ENCODE measurements at places on chromosomes 7 and 10.

DNA sequence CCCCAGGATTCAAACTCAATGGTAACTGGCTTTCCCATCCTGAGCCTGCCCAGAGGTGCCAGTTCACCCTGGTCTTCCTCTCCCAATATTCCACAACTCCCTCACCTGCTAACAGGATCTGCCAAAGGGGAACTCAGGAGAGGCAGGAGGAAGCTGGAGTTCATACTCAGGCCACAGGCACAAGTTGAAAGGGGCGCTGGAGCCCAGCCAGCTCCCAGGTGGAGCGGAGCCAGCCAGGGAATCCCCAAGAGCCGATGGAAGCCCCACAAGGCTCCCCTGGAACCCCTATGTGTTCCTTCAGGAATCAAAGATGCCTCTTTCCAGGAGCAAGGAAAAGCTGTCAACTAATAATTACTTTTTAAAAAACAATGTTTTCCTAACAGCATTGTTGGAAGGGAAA is 63.5 kb downstream of the SH3PXD2A start:
- no peak for DNase-seq

- no peak for DNase-seq
Observed at GRCh38 chr10:72027498-72027897, 60.9 kb downstream of the SPOCK2 start.

GRCh38 chr10:69363666-69364065 is 53.1 kb downstream of the TACR2 start:
- no peak for DNase-seq

GRCh38 chr7:18040196-18040595 is 12.6 kb upstream of the PRPS1L1 start:
- no peak for DNase-seq

DNA sequence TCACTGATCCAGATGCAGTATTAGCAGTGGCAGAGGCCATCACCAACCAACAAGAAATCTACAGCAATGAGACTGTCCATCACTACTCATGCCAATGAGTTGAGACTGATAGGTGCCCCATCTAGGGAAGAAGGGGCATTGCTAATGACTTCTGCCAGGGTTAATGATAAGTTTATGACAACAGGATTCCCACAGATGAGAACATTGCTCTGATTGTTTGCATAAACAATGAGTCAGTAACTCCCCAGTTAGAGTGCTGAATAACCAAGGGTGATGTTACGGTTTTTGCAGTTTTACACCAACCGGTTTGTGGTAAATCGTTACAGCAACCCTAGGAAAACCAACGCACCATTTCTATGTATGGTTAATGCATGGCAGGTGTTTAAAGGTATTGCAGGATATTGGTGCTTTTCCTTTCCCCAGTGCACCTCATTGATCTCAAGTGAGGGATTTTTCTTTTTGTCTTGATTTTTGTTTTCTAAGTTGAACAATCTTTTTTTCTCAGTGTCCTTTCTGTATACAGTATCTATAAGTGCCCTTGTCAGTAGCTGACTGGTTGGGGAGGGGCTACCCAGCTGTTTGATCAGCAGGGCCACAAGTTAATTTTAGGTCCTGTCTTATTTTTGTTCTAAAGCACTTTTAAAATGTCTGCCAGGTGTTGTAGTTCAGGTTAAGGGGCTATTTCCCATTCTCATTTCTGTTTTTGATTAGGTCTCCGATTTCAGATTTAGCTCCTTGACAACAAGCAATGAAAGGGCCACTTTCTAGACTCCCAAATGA is 3.9 kb upstream of the CSGALNACT2 start:
- DNase-seq, result no peak

- no peak for DNase-seq
Observed at GRCh38 chr7:12103948-12104347, 107.1 kb upstream of the TMEM106B start.

GRCh38 chr10:30417301-30417700 is 16.7 kb upstream of the MAP3K8 start:
- DNase-seq, result no peak

GRCh38 chr7:136018104-136018503 is 40.9 kb upstream of the MTPN start:
- no peak for DNase-seq

DNA sequence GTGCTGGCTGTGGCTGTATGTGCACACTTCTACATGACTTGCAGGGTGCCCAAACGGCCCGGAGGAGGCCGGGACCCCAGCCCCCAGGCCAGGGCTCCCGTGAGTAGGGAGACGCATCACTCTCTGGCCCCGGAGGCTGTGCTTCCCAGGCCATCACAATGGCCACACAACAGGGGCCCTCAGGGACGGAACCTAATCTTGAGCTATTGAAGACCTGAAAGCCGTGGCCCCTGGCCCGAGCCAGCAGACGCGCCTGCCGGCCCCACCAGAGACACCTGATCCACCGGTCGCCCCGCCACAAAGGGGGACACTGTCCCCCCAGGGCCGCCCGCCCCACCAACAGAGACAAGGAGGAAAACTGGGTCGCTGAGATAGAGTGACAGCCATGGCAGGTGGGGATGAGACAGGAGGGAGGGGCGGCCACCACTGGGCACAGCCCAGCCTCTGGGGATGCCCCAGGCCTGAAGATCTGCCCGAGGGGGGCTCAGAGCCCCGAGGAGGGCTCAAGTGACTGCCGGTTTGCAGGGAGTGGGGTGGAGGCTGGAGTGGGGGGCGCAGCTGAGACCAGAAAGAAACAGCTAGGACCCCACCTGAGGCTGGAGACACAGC is 10.2 kb upstream of the LFNG start:
- no peak for DNase-seq

GRCh38 chr10:83769281-83769820 is 370.0 kb upstream of the GHITM start:
- DNase-seq, result no peak

DNA sequence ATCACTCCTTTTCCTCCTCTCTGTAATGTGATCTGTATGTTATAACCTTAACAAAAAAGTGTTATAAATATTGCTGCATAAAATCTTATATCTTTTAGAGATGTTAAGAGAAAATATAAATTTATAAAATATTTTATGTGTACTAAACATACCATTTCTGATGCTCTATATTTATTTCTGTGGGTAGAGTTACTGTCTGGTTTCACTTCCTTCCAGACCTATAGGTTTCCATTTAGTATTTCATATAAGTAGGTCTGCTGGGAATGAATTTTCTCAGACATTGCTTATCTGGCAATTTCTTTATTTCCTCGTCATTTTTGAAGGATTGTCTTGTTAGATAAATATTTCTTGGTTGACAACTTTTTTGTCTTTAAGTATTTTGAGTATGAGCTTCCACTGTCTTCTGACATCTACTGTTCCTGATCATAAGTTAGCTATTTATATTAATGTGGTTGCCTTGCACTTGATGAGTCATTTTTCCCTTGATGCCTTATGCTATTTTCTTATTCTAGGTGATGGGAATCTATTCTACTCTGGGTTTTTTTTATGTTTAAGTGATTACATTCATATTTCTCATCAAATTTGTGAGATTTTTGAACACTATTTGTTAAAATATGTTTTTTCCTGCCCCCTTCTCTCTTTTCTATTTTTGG is 11.2 kb upstream of the THSD7A start:
- DNase-seq, result no peak

- no peak for DNase-seq
Observed at GRCh38 chr10:93206652-93207051, 133.0 kb downstream of the CYP26A1 start.

DNA sequence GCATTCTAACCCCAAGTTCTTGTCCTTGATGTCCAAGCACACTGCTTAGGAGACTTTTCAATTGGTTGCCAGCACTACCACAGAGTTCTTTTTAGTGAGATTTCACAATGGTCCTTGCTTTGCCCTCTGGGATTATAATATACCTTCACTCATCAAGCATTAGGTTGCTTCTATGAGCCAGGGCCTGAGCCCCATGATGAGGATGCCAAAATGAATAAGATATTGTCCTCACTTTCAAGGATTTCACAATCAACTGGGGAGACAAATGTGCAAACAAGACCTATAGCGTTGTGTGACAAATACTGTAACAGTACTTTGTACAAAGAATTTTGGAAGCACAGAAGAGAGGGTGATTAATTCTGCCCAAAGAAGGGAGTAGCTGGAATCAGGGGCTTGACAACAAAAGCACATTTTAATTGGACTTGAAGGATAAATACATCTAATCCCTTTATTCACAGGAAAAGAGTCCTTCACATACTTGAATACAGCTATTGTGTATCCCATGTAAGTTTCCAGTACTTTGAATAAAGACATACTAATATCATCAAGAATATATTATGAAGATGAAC is 263.6 kb upstream of the LRRN3 start:
- DNase-seq, result no peak

DNA sequence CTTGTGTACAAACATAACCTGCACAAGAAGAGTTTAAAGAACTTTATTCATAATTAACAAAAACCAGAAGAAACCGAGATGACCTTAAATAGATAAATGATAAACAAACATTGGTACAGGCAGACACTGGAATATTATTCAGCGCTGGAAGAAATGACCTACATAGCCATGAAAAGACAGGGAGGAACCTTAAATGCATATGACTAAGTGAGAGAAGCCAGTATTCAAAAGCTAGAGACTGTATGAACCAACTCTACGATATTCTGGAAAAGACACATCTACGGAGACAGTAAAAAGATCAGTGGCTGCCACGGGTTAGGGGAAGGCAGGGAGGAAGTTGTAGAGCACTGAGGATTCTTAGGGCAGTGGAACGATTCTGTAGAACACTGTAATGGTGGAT is 333.8 kb upstream of the AKR1E2 start:
- no peak for DNase-seq

- no peak for DNase-seq
Observed at GRCh38 chr7:152862006-152862405, 102.5 kb downstream of the ACTR3B start.

- DNase-seq, result peak; percentile 55
Observed at GRCh38 chr10:3774018-3774813, 10.8 kb downstream of the KLF6 start.

- DNase-seq, result no peak
Observed at GRCh38 chr10:60162631-60163030, 227.0 kb downstream of the ANK3 start.

GRCh38 chr7:44058759-44059218 is 6.6 kb downstream of the PGAM2 start:
- no peak for DNase-seq

DNA sequence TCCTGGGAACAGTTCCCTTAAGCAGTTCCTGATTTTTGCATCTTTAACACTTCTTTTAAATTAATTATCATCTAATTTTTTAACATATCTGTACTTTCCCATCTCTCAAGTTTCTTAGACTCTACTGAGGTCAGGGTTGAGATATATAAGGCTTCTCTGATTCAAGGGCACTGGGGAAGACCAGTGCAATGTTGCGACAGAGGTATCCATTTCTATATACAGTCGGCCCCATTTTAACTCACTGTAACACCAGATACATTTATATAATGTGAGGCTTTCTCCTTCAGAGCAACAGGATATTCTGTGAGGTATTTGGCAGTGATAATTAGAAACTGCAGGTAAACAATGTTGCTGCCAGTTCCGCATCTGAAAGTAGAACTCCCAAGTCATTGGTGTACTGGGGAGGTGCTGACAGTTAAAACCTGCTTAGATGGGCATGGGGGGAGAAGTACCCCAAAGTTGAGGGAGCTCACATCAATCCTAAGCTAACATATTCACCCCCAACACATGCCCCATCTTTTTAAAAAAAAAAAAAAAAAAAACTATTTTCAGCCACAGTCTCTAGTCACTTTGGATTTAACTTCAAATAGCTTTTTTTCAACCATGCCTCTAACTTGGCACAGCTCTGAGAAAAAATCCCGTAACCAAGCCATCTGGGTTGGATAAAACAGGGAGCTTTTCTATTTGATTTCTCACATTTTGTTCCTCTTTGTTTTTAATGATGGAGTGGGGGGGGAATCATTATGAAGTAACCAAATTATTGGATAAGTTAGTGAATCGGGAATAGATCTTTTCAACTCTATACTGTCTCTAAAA is 62.9 kb downstream of the REEP3 start:
- DNase-seq, result no peak

- DNase-seq, result no peak
Observed at GRCh38 chr7:111894518-111894917, 311.7 kb downstream of the DOCK4 start.

- DNase-seq, result no peak
Observed at GRCh38 chr7:101237206-101238067, at the start of gene CLDN15. Gene CLDN15, minus strand, starts transcription at chr7:101237802. Its CDS starts 221 bp downstream, at chr7:101237581.

Data from CD4-positive, alpha-beta T cell treated with Interleukin-15 for 1 hour (primary cell).